ENCODE measurements at places on chromosomes 4 and X.

- no peak for DNase-seq
These were observed 22.6 kb downstream of the RNF212 start for GRCh38 chr4:1090465-1091440.

GRCh38 chrX:53288189-53288588, 6.8 kb upstream of the IQSEC2 start:
- DNase-seq, result no peak

GRCh38 chr4:47184083-47184482, 152.7 kb downstream of the GABRB1 start:
- DNase-seq, result no peak

- DNase-seq, result no peak
These were observed 142.5 kb downstream of the STAG2 start for GRCh38 chrX:124103966-124104365.

GRCh38 chr4:76233967-76234678, 17.4 kb upstream of the FAM47E start:
- DNase-seq, result no peak

- no peak for DNase-seq
These were observed 69.1 kb upstream of the PUDP start for GRCh38 chrX:7216981-7217587.

GRCh38 chrX:108582151-108582550, 142.5 kb downstream of the COL4A5 start:
- no peak for DNase-seq

All from activated CD4-positive, alpha-beta T cell treated with anti-CD3 and anti-CD28 coated beads for 1 hour (primary cell).